GM06990 (cell line): ENCODE measurements at places on chromosomes 12 and 14.
A peak's percentile ranks its signal among the peaks of the same experiment; 100 is the strongest.

DNA sequence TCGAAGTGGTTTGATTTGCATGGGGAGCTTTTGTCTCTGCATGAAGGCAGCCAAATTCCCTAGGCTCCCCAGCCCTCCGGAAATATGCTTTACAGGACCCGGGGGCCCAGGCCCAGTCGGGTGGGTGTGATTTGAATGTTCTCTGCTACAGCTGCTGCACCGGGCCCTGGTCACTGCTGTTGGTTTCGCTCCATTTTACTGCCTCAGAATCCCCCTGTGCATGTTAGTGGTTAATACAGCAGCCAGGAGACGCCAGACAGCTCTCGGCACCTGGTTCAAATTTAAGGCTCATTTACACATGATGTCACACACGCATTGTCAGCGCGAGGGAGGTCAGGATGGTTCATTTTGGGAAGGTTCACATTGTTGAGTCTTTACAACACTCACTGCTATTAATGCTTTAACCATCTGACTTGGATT, 99.6 kb downstream of the SLC38A6 start:
- peak; percentile 20 for DNase-seq

DNA sequence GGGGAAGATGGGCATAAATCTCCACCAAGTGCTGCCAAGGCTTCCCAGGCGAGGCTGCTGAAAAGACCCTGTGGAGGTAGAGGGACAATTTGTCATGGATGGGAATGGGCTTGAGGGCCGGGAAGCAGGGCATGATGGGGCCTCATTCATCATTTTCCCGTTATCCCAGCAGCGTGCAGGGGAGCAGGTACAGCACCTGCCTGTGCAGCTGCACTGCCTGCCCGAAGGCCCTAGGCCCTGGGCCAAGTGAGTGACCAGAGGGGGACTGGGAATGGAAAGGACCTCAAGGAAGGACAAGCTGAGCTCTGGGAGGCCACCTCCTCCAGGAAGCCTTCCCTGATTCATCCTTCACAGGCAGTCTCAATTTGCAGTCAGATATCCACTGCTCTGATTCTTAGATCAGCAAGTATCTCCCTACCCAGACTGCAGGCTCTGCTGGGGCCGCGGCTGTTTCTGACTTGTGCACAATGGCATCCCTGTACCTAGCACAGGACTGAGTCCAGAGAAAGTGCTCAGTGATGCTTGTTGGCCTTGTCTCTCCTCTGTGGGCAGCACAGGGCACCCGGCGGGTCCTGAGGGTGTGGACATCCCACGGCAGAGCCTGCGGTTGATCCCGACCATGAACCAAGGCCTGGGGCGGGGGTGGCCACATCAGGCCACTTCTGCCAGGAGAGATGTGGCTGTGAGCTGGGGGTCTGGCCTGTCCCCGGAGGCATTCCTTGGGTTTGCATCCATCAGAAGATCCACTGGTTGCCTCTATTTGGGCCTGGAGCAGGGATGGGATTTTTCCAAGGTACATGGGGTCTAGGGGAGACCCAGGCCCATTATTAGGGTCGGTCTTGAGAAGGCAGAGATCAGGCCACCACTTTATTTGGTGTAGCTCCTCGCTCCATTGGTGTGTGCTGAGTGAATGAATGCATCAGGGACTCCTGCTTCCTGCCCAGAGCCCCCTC, 167.3 kb upstream of the RTL1 start:
- no peak for DNase-seq

DNA sequence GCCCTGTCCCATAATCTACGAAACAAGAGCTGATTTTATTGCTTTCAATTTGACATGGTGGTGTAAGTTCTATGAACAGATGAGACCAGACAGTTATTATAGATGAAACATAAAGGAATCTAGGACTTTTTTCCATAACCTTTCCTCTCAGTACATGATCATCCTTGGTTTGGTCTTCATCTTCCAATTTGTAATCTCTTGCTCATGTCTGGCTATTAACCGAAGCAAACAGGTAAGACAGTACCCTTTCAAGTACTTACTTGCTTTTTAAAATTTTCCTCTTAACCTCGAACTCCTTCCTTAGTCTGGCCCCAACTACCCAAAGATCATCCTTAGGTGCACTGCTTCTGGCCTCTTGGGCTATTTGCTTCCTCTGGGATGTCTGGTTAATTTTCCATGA, 1.2 kb downstream of the TSPAN31 start:
- DNase-seq: no peak

DNA sequence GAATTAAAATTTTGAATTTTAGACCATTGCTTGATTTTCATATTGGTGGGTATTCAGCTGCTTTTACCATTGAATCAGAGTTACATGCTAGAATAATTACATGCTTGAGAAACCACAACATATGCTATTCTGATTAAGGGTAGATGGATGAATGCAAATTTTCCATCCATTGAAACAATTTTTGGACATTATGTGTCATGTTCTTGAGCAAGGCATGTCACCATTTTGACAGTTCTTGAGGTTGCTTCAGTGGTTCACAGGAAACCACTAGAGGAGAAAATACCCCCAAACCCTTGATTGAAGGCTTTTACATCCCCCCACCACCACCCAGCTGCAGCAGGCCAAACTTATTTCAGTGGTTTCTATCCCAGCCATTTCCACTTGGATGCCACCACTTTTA, 13.5 kb downstream of the UBR7 start:
- DNase-seq: no peak

DNA sequence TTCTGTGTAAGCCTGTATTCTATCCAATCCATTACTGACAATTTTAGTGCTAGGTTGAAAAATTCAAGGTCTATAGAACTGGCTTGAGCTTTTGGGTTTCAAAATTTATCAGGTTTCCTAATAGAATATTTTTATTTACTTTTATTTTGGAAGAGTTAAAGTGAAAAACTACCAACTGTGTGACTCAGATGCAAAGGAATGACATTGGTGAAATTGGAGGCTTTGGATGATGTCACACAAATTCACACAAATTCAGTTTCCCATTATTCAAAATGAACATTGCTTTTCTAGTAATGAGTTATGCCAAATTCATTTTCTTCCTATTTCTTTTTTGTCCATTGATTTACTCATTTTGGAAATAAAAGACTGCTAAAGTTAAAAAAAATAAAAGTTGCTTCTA, 186.9 kb downstream of the ALX1 start:
- no peak for DNase-seq

DNA sequence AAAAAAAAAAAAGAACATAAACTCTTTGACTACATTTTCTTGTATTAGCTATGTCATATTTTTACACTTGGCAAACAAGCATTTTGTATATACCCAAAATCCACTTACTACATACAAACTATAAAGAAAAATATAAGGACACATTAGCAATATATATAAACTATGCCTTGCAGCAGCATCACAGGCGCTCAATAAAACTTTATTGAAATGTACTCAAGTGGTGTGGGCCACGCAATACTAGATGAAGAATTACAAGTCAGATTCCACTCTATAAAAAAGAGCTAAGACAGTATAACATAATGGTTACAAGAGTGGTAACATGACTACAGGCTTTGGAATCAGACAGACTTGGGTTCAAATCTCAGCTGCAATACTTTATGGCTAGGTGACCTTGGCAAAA, 3.1 kb upstream of the AP4S1 start:
- no peak for DNase-seq

DNA sequence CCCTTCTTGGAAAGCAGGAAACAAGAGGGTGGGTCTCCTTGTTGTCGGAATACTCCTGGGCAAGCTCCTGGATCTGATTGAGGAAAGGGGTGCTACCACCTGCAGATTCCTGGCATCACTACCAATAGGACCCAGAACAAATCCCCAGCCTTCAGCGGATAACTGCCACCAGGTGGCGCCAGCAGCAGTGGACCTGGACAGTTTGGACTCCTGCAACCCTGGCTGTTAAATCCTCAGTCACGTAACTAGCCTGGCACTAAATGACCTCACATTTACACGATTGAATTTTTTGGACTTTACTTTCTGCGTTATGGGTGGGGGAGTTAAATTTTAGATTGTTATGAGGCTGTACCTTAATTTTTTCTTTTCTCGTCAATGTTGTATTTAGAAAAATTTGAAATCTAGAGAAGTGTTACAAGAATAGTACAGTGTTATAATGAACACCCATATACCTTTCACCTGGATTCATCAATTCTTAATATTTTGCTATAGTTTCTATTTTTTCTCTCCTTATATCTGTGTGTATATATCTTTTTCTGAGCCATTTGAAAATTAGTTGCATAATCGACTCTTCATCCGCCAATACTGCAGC, 95.6 kb downstream of the GAS2L3 start:
- DNase-seq: peak; percentile 20

- no peak for DNase-seq
These were observed 31.2 kb downstream of the FBXO21 start for GRCh38 chr12:117158911-117159553.

GRCh38 chr12:96045566-96045965, 10.2 kb upstream of the LTA4H start:
- peak; percentile 26 for DNase-seq

GRCh38 chr14:21985081-21985480, 311.5 kb upstream of the OR4E1 start:
- DNase-seq: no peak

- DNase-seq: no peak
These were observed 30.3 kb downstream of the ANO6 start for GRCh38 chr12:45246236-45246635.

DNA sequence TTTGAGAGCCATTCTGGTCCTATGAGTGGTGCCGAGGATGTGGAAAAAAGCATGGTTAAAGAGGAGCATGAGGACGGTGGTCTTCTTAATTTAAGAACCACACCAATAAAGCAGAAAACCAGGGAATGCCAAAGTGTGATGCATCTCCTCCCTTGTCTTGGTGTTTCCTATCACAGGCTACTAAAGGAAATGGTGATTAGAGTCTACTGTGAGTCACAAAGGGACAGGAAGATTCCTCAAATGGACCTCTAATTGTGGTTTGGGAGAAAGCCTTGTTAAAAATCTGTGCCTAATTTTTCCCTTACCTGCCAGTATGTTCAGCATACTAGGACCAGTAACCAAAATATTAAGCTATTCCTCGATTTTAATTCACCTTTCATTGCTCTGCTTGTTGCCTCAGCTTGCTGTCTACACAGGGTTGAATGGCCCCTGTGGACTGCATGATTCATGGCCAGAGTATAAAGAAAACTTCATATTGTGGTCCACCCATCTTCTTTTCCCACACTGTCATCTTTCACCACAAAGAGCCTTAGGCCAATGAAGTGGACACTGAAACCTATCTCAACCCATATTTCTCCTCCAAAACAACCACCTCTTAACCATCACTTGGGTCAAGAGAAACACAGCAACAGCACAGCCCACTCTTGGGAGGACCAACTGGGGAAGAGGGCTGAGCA, 38.8 kb downstream of the DIO2 start:
- DNase-seq: no peak

GRCh38 chr14:104864267-104865080, 594 bp upstream of the CEP170B start:
- DNase-seq: no peak

DNA sequence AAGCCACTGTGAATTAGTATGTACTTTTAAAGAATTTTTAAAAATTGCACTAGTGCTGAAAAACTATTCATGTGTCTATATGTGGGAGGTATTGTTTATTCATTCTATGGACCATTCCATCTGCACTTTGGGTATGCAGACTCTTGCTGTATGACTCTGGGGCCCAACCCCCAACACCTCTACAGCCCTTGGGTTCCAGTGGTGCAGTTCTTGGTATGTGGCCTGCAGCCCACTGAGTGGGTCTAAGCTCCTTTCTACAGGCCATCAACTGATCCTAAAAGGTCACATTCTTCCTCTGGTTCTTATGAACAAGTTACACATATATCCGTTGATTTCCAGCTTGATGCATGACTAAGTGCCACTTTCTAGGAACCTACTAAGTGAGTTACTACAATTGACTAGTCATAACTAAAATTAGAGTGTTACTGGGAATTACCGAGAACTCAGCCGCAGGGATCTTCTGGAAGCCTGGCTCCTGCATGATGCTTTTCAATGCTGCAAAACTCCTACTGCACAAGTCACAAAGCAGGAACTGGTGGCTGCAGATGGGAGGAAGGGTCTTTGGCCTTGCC, 62.4 kb upstream of the MED13L start:
- DNase-seq: no peak

DNA sequence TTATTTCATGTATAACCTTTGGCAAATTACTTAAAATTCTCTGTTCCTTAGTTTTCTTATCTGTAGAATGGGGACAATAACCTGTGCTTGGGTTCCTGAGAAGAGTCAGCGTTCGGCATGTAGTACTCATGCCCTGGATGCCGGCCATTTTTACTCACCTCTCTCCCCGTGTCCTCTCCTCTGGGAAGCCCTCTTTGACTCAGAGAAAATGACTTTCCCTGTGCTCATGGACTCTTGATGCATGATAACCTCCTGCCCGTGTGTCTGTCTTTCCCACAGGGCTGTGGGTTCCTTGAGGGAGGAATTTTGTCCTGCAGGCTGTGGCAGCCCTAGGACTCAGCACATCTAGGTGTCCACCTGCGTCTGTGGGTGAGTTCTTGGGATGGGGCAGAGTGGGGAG, 5.8 kb upstream of the C1RL start:
- DNase-seq: no peak

GRCh38 chr12:101648195-101648594, 49.2 kb upstream of the CHPT1 start:
- DNase-seq: no peak

- DNase-seq: no peak
These were observed 45.0 kb downstream of the FAM186A start for GRCh38 chr12:50351120-50352043.

DNA sequence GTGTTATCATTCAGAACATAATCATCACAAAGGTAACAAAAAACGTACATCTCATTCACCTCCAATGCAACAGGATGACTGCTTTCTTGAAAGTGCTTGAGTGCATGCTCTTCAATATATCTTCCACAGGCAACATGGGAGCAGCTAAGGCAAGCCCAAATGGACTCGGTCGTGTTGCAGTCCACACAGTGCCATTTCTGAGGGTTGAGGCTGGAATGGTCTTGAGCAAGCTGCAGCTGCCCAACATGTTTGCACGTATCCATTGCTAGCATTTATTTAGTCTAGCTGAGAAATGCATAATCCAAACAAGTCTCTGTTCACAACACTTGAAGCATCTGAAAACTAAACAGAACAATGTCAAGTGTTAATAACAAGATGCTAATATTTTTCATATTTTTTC, 17.3 kb downstream of the USP44 start:
- DNase-seq: no peak

GRCh38 chr12:54578778-54579177, 9.7 kb downstream of the PPP1R1A start:
- DNase-seq: no peak

- no peak for DNase-seq
These were observed 124.8 kb downstream of the FOXA1 start for GRCh38 chr14:37470251-37470650.
